ENCODE measurements at places on chromosomes 3 and 15.

- no peak for DNase-seq
Measured at GRCh38 chr15:38888701-38889221, 324.1 kb upstream of the RASGRP1 start.

DNA sequence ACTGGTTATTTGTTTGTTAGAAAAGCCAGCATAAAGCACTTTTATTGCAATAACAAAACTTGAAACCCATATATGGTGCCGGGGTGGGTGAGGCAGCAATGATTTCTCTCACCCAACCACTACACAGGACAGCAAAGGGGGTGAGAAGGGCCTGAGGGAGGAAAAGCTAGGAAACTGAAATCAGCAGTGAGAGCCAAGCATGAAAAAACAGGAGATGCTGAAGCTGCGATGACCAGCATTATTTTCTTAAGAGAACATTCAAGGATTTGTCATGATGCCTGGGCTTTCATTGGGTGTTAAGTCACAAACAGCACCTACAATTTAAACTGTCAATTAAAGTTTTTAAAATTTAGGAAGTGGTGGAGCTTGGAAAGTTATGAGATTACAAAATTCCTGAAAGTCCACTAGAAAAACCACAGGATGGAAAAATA lies 11.9 kb upstream of the TM4SF4 start:
- no peak for DNase-seq

GRCh38 chr15:29534378-29534777 lies 264.8 kb upstream of the NSMCE3 start:
- no peak for DNase-seq

DNA sequence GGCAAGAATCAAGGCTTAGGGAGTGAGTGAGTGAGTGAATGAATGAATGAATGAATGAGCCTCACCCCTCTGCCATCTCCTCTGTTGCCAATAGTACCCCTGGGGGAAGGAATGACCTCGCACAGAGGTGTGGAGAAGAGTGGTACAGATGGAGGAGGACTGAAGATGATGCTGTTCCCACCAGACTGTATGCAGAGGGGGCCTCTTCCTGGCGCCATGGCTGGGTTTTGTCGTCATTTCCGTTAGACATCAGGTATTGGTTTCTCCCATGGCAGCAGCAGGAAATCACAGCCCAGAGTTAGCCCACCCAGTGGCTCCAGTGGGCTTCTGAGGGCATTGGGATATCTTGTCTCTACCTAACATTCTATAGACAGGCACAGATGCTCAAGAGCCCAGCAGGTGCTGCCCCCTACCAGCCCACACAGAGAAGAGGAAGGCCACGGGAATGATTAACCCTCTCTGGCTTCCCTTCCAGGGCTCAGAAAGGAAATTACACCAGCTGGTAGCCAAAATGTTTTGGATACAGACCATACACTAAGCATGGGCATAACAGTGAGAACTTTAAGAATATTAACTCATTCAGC lies 109.8 kb upstream of the SLC6A11 start:
- DNase-seq: no peak

GRCh38 chr15:90212221-90213098 lies 11.3 kb downstream of the SEMA4B start:
- no peak for DNase-seq

DNA sequence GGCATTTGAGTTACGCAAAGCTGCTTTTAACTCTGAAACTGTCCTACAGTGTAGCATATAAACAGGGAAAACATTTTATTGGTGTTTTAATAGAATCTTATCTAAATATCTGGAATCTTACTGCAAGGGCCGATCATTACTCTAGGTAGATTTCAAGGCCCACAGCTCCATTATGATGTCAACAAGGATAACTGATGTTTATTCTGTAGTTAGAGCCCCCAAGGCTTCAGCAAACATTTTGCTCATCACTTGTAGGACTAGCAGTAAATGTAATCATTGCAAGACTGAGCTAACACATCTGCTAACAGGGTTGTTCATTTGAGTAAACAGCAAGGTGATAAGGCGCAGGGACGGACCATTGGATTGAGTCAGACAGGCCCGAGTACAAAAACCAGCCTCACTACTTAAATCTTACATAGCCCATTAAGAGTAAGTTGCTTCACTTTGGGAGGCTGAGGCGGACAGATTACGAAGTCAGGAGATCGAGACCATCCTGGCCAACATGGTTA lies 332.5 kb upstream of the TPRG1 start:
- no peak for DNase-seq

GRCh38 chr3:71318458-71318827 lies 265.1 kb downstream of the FOXP1 start:
- no peak for DNase-seq

Data from HCT116 (cell line).